Neural progenitor cell (in vitro differentiated cells): ENCODE measurements at places on chromosomes 13 and 19.

- DNase-seq: no peak
Measured at GRCh38 chr13:51223560-51224270, 1.5 kb downstream of the FAM124A start.

DNA sequence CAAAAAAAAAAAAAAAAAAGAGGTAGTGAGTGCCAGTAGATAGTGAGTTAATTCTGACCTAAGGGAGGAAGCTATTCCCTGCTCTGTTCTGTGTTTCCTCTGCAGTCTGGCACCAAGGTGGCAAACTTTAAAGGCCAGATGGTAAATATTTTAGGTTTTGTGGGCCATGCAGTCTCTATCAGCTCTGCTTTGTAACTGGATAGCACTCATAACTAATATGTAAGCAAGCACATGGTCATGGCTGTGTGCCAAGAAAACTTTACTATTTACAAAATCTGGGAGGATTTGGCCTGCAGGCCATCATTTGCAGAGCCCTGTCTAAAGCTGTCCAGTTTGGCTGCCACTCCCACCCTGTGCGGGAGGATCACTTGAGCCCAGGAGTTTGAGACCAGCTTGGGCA, 4.3 kb downstream of the PIN1 start:
- no peak for DNase-seq

DNA sequence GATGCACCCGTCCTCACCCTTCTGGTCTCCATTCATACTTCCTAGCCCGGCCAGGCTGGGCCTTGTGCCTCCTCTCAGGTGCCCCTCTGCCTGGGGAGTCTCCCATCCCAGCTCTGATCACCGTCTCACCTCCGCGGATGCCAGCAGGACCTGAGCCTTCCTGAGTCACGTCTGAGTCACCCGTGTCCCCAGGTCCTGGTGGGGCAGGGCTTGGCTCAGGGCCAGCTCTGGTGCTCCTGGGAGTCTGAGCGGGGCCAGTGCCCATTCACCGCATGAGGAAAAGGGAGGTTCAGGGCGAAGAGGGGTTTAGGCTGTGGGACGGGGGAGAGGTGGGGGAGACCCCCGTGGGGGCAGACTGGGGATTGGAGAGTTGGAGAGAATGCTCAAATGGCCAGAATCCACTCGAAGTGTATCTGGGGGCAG, 593 bp downstream of the ATP8B3 start:
- DNase-seq: no peak

- DNase-seq: no peak
Measured at GRCh38 chr19:56125806-56126590, 4.9 kb upstream of the ZNF787 start.

DNA sequence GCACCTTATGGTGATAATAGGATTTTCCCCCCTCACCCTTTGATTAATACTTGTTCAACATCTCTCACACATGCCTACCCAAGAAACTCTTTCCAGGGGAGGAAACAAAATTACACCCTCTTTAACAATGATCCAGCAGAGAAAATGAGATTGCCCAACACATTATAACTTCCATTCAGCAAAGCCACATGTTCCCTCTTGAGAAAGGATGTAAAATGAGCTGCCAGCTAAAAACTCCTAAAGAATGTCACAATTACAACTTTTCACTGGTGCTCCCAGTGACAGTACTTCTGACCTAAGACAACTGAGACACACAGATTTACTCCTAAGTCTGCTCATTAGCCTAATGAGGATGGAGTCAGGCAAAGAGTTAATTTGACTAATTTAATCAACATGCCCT, 621.4 kb downstream of the DIAPH3 start:
- peak; percentile 39 for DNase-seq

DNA sequence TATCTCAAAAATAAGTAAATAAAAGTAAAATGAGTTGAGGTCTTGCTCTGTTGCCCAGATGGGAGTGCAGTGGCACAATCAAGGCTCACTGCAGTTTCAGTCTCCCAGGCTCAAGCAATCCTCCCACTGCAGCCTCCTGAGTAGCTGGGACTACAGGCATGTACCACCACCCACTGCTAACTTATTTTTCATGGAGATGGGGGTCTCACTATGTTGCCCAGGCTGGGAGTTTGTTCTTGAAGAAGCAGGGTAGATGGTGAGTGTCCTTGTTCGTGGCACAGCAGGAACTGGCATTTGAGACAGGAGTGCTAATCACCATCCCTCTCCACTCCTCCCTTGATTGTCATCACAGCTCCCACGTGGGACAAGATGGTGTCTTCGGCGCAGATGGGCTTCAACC, 3.5 kb downstream of the NLRP2 start:
- no peak for DNase-seq

GRCh38 chr19:43695985-43696704, 19.7 kb upstream of the IRGC start:
- DNase-seq: no peak

GRCh38 chr19:7789447-7789846, 26.4 kb downstream of the CLEC4M start:
- peak; percentile 39 for DNase-seq

- DNase-seq: no peak
Measured at GRCh38 chr19:14107581-14108461, 9.7 kb downstream of the PRKACA start.

DNA sequence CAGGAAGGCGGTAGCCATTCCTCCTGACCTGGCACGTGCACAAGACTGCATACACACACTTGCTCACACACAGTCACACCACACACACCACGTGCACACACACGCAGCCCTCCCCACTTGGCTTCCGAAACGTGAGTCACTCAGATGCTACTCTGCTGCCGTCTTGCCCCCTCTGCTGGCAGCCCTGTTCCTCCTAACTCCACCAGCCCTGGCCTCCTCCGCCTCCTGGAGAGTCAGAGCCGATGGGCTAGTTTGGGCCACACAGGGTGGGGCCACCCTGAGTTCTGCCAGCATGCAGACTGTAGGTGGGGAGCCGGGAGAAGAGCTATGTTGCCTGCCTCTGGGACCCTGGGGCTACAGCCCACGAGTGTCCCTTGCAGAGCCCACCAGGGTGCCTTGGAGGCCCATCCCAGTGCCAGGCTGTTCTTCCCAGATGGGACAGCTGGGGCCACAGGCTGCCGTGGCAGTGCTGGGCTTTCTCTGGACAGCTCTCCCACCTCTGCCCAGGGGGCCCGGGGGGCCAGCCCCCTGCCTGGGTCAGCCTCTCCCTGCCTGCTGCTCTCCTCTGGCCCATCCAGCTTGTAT, 12.1 kb downstream of the PIN1 start:
- DNase-seq: peak; percentile 56

DNA sequence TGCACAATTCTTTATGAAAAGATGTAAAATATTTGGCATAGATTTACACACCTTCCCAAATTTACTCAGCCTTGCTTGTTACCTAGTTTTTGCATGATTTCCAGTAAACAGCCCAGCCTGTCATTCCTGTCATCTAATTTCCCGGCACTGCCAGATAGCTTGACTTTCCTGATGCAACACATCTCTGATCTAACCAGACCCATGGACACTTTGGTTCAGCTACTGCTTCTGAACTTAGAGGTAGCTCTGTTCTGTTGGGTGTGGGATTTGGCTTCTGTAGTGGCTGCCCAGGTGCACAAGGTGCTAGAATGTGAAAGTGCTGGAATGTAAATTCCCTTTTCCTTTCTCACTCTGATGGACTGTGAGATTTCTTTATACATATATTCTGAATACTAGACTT, 1033.5 kb downstream of the SLITRK1 start:
- no peak for DNase-seq

DNA sequence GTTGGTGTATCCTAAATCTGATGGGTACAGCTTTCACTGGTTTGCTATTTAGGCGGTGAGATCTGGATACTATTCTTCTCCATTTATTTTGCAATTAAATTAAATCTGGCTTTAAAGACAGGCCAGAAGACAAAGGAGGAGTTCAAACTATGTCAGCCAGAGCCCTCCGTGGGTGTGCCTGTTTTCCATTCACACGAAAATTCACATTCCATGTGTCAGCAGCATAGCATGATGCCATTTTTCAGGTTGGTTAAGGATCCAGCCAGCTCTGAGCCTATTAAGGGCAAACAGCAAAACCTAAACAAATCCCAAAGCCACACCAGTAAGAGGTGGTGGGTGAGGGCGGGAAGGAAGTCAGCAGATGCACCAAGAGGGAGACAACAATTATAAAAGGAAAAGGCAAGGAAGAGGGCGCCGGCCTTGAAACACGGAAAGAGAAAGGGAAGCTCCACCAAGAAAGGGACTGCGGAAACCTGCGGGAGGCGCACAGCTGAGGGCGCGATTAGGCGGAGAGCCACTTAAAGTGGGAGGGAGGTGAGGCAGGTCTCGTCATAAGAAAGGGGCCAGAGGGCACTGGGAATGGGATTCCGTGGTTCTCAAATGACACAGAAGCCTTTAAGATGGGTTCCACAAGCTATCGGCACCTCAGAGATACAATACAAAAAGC, 43.0 kb downstream of the CARS2 start:
- no peak for DNase-seq

- no peak for DNase-seq
Measured at GRCh38 chr13:63075126-63075525, 1659.5 kb upstream of the PCDH20 start.

GRCh38 chr19:27993619-27994570, 1219.1 kb downstream of the UQCRFS1 start:
- no peak for DNase-seq

DNA sequence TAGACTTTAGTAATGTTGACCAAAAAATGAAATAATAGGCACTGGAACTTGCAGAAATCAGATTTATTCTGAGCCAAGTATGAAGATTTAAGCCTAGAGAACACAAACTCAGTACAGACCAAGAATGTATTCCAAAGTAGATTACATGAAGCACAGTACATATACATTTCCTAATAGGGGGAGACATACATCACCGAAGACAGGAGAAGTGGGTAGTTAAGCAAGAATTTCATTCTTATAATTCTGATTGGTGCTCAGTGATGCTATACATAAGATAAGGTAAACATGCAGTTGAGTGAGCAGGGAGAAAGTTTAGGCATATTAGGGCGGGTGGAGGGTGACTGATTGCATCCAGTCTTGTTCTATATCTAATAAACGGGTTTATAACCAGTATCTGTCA, 2218.8 kb downstream of the PCDH9 start:
- DNase-seq: no peak

GRCh38 chr13:108549934-108550333, 79.5 kb upstream of the MYO16 start:
- DNase-seq: no peak

GRCh38 chr19:42563352-42564210, 31.1 kb downstream of the CEACAM8 start:
- DNase-seq: peak; percentile 71

- DNase-seq: no peak
Measured at GRCh38 chr13:49436890-49437289, 7.0 kb downstream of the CAB39L start.

DNA sequence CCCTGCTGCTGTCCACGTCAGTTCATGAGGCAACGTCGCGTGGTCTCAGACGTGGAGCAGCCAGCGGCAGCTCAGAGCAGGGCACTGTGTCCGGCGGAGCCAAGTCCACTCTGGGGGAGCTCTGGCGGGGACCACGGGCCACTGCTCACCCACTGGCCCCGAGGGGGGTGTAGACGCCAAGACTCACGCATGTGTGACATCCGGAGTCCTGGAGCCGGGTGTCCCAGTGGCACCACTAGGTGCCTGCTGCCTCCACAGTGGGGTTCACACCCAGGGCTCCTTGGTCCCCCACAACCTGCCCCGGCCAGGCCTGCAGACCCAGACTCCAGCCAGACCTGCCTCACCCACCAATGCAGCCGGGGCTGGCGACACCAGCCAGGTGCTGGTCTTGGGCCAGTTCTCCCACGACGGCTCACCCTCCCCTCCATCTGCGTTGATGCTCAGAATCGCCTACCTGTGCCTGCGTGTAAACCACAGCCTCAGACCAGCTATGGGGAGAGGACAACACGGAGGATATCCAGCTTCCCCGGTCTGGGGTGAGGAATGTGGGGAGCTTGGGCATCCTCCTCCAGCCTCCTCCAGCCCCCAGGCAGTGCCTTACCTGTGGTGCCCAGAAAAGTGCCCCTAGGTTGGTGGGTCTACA, 6.6 kb downstream of the FSTL3 start:
- DNase-seq: no peak

GRCh38 chr19:50568728-50569698, 778 bp upstream of the LRRC4B start:
- DNase-seq: no peak

- no peak for DNase-seq
Measured at GRCh38 chr13:20717581-20718542, 14.4 kb downstream of the IL17D start.

DNA sequence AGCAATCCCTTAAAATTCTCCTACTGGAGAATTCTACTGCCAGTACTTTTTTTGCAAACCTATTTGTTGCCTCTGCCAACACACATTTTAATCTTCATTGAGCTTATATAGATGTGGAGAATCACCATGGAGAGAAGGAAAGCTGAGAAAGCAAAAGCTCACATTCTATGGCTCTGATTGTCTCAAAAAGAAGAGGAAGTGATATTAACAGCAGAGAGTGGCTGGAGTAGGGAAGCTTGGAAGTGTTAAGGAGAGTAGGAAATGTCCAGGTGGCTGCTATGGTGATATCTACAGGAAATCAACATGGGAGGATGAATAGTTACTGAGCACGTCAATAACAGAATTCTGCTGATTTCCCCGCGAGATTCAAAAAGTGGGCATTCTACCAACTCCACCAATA, 78.8 kb upstream of the TDRD3 start:
- DNase-seq: no peak

- DNase-seq: no peak
Measured at GRCh38 chr19:50629194-50629593, 10.5 kb downstream of the SYT3 start.
